AG09309 (cell line): ENCODE measurements at places on chromosomes 12 and 14.

DNA sequence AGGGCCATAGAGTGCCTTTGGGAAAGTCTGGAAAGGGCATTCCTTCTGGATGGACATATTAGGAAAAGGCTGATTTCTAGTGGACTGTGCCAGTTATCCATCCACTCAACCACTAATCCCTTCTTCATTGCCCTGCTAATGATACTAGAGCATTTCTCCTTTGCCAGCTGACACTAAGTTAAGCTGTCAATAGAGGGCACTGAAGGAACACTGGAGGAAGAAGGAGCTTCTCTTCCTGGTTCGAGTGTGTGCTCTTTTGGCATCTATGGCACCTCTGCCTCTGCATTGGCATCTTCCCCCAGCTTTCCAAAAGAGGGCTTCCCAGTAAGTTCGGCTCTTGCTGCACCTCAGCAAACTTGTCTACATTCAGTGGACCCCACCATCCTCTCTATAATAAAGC lies 165.4 kb downstream of the DERA start:
- no peak for DNase-seq

GRCh38 chr12:73067616-73068015 lies 795.4 kb downstream of the TRHDE start:
- no peak for DNase-seq

DNA sequence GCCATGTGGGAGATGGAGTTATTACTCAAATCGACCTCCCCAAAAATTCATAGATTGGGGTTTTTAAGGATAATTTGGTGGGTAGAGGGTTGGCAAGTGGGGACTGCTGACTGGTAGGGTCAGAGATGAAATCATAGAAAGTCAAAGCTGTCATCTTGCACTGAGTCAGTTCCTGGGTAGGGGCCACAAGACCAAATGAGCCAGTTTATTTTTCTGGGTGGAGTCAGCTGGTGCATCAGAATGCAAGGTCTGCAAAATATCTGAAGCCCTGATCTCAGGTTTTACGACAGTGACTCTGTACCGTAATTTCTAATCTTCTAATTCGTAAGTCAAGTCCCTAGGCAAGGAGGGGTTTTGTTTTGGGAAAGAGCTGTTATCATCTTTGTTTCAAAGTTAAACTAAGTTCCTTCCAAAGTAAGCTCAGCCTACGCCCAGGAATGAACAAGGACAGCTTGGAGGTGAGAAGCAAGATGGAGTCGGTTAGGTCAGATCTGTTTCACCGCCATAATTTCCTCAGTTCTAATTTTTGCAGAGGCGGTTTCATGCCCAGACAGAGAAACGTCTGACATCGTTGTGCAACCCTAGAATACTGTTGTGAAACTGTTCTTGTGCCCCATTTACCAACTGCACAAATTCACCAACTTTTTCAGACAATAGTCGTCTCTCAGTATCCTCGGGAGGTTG lies 104.5 kb upstream of the SFSWAP start:
- no peak for DNase-seq

DNA sequence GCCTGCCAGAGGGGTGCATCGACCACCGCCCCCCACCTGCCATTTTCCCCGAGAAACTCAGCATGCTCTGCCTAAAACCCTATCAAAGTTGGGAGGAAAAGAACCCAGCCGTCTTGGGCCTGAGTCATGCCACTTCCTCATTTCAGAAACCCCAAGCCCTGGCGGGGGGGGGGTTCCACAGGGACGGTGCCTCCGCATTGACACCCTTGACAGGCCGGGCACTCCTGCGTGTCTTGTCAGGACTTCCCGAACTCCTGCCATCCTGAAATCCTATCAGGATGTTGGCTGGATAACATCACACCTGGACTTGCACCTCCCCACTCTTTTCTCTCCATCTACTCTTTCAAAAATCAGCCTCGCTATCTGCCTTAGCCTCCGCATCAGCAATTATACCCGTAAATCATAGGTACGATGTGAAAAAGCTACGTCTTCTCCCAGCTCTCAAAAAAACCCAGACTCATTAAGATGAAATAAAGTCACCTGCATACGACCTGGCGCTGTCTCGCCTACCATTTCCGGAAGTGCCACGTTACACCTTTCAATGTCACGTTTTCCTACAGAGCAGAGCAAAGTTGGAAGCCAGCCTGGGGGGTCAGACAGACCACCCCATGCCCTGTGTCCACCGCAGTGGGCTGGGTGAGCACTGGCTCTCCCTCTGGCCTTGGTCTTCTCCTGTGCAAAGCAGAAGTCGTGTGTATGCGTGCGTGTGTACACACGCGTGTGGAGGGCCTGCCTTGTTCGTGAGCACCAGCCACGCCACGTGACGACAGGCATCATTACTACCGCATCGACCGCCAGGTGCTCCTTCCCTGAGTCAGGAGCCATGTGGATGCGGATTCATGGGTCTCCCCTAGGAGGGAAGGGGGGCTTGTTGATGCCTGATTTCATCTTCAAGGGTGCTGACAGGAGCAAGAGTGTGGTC lies 96.7 kb downstream of the RFLNA start:
- no peak for DNase-seq

GRCh38 chr12:70332236-70332635 lies 33.9 kb upstream of the KCNMB4 start:
- DNase-seq, result no peak

- no peak for DNase-seq
Observed at GRCh38 chr14:65517635-65518542, 105.4 kb downstream of the FUT8 start.

GRCh38 chr12:108619369-108620160 lies 14.1 kb downstream of the SELPLG start:
- DNase-seq, result no peak

DNA sequence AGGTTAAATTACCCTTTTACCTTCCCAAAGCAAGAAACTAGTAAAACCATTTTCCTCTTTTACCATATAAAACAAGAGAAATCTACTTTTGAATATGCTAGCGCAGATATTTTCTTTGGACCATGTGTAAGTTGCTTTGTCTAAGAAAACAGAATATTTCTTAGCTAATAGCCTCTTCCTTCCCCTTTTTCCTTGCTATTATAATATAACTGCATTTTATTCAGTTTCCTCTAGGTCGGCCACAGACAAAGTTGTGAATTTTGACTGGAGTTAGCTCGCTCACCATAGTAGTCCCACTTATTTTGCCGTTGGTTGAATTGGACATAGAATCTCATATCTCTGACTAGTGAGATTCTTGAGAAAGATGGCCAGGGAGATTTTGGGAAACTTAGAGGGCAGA lies 115.6 kb downstream of the PLEKHA5 start:
- no peak for DNase-seq

DNA sequence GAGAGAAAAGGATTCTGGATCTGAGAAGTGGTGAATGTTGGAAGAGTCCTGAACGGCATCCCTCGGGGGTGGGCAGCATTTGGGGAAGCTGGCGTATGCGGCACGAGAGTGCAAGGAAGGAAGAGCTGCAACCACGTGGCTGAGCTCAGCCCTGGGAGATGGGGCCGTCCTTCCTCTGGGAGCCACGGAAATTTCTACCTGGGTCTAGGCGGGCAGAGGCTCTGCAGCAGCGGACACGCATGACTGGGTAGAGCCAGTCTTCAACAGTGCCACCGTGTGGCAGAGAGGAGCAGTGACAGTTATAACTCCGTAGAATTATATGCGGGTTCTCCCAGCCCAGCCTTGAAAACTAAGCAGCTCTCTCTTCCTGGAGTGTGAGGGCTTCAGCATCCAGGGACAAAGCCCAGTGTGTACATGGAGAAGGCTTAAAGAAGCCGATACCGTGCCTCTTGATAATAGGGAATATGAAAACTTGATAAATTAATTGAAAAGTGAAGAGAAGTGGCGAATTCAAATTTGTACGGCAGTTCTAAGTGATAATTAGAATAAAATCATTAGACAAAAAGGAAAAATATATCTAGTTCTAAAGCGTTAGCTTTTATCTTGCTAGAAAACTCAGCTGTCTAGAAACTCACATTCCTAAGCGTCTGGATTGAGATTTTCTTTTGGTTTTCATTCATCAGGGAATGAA lies 82.9 kb upstream of the STXBP6 start:
- no peak for DNase-seq

- DNase-seq, result no peak
Observed at GRCh38 chr12:88507270-88507669, 73.0 kb downstream of the KITLG start.

GRCh38 chr12:57772429-57773322 lies at the start of gene EEF1AKMT3:
TSS of gene EEF1AKMT3 (plus strand) at chr12:57772614. CDS start at chr12:57772725, 111 bp downstream.
- no peak for DNase-seq

DNA sequence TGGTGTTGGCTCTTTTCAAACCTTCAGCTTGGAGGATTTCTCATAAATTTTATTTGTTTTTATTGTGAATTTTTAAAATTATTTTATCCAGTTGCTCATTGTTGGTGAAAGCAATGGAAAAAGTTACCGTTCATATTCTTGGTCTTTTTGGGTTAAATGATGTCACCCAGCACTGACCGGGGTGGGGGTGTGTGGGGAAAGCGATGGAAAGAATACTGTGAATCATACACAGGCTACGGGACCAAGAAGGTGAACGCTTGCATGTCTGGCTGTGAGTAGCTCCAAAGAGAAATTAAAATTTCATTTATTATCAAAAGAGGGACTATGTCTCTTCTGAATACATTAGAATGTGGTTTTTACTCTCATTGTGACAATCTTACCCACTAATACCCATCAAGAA lies 430.1 kb downstream of the AEBP2 start:
- no peak for DNase-seq

DNA sequence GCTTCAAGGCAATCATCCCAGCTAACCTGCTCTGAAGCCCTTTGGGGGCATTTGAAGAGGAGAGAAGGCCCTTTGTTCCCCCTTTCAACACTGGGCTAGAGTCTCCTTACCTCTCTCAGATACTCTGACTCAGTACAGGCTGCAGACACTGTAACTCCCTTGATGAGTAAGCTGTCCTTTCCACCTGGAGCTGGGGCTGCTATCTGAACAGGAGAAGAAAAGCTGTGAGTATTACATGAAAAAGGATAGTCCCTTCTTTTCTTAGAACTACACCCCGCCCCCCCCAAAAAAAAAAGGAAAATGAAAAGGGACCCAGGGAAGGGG lies 186.6 kb upstream of the PLEKHG7 start:
- no peak for DNase-seq

DNA sequence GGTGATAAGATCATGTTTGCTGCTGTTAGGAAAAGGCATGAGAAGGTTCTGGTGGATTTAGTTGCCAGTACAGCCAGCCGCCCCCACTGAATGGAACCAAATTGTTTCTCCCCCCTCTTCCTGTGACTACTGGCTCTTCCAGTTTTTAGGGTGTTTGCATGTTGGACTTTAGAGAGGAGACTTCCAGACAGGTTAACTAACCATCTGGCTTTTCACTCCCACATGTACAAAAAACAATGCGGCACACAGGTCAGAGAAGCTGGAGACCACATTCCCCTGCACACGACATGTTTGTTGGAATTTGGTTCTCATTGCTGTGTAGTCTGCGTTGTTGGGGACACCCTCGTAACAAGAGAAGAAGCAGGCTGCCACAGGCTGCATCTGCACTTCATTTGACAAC lies 103.9 kb upstream of the TMEM132C start:
- no peak for DNase-seq

GRCh38 chr12:109466821-109467220 lies 10.3 kb downstream of the KCTD10 start:
- no peak for DNase-seq
